SHP77 (cell line): ENCODE measurements at places on chromosomes 3 and 15.

DNA sequence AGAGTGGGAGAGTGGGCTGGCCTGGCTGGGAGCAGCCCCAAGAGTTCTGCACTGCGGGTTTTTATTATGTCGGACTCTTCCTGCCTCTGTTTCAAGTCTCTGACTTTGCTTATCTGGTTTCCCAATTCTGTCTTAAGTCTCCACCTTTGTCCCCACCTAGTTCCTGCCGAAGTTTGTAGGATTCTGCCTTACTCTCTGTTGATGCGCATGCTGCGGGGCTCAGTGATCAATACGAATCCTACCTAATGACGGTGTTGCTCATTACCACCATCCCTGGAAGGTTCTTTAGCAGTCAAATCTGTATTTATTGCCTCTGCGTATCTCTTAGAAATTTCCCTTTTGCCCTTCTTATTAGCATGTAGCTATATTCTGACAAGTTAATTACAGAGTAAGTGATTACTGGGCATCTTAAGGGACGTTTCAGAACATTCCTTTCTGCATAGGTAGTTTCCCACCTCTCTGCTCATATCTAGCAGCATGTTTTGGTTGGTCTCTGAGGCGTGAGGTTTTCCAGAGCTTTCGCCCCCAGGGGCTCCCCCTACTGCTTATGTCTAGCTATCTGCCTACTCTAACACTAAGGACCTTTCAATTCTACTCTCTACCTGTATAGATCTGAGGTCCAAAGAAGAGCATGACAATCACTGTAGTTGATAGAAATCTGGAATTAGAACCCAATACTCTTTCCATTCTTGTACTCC lies 236.0 kb upstream of the EIF1B start:
- no peak for DNase-seq

DNA sequence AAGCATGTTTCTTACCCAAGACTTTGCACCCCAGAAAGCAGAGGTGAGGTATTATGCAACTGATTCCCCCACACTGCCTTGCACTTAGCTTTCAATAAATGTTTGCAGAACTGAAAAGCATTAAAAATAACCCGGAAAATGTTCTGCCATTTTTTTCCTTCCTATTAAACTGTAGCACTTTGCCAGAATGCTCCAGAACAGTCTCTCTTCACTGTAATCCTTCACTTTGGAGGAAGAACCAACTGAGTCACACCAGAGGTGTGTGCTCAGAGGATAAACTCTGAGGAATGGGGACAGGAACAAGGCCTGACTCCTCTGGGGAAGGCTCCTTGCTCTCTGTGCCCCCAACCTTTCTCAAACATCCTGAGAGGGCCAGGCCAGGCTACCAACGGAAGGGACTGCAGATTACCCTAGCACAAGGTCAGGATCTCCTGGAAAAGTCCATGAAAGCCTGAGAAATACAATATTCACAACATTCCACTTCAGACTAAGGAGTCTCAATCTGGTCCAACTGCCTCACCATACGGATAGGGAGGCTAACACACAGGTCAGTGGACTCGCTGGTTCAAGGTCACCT lies 19.0 kb downstream of the ANP32A start:
- DNase-seq: no peak

GRCh38 chr3:123552768-123553167 lies 32.1 kb downstream of the HACD2 start:
- no peak for DNase-seq

- no peak for DNase-seq
Observed at GRCh38 chr3:175608911-175609310, 749.8 kb downstream of the NAALADL2 start.
